ENCODE measurements at places on chromosomes 3 and 15.

DNA sequence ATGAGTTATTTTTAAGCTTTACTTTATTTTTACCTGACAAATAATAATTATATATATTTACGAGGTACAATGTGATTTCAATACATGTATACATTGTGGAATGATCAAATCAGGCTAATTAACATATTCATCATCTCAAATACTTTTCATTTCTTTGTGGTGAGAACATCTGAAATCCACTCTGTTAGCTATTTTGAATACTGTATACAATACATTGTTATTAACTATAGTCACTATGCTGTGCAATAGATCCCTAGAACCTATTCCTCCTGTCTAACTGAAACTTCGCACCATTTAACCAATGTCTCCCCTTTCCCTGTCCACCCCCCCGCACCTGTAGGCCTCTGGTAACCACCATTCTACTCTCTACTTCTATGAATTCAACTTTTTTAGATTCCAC lies 7.9 kb upstream of the SPPL2A start:
- no peak for DNase-seq

GRCh38 chr3:196096382-196096953 lies 14.6 kb upstream of the TFRC start:
- no peak for DNase-seq

- no peak for DNase-seq
Observed at GRCh38 chr15:100718075-100718980, 115.9 kb downstream of the ASB7 start.

DNA sequence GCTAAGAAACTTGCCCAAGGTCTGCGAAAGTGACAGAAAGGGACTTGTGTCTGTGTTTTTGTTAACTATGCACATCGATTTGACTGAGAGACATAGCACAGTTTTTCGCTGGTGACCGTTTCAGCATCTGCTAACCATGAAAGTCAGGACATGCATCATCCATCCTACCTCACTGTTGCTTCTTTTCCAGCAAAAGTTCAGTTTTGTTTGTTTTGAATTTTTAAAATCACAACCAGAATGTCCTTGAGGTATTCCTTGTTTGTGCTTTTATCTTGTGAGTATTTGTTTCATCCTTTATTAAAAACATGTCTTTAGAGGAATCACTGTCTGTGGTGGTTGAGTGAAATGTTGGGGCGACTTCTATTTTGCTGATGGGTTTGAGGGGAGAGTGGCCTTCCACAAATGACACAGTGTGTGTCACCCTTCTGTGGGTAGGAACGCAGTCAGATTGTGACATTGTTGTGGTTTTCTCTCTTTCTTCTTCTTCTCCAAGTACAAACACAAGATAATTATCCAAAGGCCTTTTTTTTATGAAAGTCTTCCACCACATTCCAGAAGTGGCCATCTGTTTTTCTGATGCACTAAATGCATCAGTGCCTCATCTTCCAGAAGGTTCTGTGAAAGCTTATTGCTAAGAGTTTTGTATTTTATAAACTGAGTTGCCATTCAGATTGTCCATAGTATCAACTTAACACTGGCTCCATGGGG lies 214.4 kb upstream of the NR2E3 start:
- no peak for DNase-seq

GRCh38 chr3:15602146-15602536 lies 596 bp downstream of the BTD start:
- no peak for DNase-seq

DNA sequence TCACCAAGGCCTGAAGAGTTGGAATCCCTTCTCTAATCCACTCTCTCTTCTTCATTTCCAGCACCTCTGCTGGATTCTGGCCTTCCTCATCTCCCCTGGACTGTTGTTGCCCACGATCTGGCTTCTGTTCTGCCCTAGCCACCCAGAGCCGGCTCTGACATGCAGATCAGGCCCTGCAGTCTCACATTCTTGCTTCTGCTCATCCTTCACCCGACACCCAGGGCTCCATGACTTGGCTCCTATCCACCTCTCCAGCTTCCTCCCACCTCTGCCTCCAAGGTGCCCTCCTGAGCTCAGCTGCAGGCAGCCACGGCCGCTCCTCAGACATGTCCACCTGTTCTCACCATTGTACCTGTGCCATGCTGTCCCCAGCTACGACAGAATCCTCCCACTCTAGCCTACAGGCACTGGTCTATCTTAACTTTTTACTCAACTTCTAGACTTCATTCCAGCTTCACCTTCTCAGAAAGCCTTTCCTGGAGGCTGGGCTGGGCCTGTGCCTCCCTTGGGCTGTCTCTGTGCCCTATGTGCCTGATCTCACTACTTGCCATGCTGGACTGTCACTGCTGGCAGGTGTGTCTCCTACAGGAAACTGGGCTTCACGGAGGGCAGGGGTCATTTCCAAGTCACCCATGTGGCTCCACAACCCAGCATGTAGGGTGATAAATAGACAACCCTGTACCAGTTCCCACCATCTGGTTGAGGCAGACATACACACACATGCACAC lies 16.0 kb upstream of the TBC1D21 start:
- no peak for DNase-seq

GRCh38 chr3:28053759-28054158 lies 187.7 kb upstream of the CMC1 start:
- no peak for DNase-seq

DNA sequence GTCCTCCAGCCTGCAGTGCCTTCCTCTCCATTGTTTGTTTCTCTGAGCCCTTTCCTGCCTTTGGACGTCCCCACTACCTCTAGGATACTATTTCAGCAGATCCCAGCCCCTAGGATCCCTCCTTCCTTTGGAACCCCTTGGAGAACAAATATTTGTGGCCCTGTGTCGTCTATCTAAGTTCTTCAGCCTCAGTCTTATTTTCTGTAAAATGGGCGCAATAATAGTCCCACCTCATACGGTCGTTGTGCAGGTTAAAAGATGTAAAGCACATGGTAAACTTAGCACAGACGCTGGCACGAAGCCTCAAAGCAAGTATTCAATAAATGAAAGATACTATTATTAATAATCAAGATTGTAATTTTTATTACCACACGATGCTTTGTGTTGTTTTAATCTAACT lies 122.0 kb downstream of the SV2B start:
- no peak for DNase-seq

DNA sequence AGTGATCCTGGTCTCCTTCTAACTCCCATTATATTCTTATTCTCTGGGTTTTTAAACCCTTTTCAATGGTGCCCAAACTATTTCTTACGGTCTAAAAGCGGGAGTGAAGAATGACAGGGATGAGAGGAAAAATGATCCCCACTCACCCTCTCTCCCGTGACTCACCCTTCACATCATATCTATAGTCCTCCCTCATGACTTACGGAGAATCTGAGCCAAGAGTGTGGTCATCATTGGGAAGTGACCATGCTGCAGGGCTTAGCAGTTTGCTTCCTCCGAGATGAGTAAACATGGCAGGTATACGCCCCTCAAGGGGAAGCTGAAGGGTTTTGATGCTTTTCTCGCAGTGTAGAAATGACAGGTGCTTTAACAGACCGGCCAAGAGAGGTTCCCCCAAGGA lies 274.0 kb downstream of the RYR3 start:
- DNase-seq, result no peak

Measured in activated CD4-positive, alpha-beta T cell treated with anti-CD3 and anti-CD28 coated beads for 1 hour (primary cell).